Mesangial cell (primary cell): ENCODE measurements at places on chromosomes 7 and 10. TPM values are rescaled to one million over a fixed set of nuclear protein-coding genes. Genes with fewer than 3 reads are reported as not detected.

PAPOLB gene
- total RNA-seq: under 0.01 TPM in 1 of 2 replicates, not detected in the other

CDK5 gene
- total RNA-seq: 23.0 and 33.3 TPM in 2 replicates

PTER gene
- total RNA-seq: 4.9 and 7.5 TPM in 2 replicates

CPA2 gene
- total RNA-seq: not detected in 2 replicates

CTAGE8 gene
- 0.38 and 1.6 TPM in 2 replicates for total RNA-seq

EPDR1 gene
- 34.5 and 53.1 TPM in 2 replicates for total RNA-seq

GPNMB gene
- total RNA-seq: 1.1 and 17.5 TPM in 2 replicates

NRAP gene
- total RNA-seq: not detected in 2 replicates

GRID2IP gene
- total RNA-seq: under 0.01 and 0.25 TPM in 2 replicates

LOXL4 gene
- 14.3 and 33.0 TPM in 2 replicates for total RNA-seq

MAD1L1 gene
- total RNA-seq: 56.1 and 67.3 TPM in 2 replicates

MRPS24 gene
- 131 and 181 TPM in 2 replicates for total RNA-seq

SPDYE5 gene
- total RNA-seq: not detected in 2 replicates
